CD14-positive monocyte (primary cell): ENCODE measurements at places on chromosomes 6 and 20. TPM values are rescaled to one million over a fixed set of nuclear protein-coding genes. Genes with fewer than 3 reads are reported as not detected.

DNA sequence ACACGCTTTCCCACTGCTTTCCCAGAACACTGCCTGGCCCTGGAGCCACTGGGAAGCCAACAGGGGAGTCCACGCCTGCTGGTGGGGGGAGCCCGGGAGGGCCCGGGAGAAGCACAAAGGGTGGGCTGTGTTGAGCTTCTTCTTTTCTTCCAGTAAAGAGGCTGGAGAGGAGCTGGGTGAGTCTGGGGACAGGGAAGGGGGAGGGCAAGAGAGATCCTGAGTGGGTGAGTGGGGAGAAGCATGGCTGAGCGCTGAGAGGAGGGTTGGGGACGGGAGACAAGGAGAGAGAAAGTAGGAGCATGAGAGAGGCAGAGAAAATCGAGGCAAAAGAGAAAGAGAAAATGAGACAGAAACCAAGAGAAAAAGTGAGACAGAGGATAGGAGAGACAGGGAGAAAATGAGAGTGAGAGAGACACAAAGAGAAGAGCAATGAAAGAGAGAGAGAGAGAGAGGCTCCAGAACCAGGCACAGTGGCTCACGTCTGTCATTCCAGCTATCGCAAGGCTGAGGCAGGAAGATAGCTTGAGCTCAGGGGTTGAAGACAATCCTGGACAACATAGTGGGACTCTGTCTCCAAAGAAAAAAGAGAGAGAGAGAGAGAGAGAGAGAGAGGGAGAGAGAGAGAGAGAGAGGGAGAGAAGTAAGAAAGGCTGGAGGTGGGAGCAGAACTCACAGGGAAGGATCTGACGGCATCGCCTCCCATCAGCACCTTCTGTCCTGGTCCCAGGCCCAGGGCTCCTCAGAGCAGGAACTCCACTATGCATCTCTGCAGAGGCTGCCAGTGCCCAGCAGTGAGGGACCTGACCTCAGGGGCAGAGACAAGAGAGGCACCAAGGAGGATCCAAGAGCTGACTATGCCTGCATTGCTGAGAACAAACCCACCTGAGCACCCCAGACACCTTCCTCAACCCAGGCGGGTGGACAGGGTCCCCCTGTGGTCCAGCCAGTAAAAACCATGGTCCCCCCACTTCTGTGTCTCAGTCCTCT, 2.0 kb downstream of the LST1 start:
- DNase-seq, result no peak

DNA sequence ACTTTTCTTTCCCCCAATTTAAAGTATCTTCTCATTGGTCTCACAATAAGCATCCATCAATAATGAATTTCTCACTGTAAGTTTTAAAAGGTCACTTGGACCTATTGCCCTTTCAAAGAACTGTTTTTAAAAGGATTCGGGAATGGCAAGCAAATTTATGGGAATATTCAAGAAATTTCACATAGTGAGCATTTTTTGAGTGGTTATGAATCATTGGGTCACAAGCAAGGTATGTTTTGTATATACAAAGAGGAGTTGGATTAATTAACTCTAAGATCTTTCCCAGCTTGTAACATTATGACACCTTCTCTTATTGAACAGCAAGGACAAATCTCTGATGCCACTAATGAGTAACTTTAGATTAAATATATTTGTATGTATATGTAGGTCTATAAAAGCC, 165.0 kb downstream of the MOXD1 start:
- no peak for DNase-seq

DNA sequence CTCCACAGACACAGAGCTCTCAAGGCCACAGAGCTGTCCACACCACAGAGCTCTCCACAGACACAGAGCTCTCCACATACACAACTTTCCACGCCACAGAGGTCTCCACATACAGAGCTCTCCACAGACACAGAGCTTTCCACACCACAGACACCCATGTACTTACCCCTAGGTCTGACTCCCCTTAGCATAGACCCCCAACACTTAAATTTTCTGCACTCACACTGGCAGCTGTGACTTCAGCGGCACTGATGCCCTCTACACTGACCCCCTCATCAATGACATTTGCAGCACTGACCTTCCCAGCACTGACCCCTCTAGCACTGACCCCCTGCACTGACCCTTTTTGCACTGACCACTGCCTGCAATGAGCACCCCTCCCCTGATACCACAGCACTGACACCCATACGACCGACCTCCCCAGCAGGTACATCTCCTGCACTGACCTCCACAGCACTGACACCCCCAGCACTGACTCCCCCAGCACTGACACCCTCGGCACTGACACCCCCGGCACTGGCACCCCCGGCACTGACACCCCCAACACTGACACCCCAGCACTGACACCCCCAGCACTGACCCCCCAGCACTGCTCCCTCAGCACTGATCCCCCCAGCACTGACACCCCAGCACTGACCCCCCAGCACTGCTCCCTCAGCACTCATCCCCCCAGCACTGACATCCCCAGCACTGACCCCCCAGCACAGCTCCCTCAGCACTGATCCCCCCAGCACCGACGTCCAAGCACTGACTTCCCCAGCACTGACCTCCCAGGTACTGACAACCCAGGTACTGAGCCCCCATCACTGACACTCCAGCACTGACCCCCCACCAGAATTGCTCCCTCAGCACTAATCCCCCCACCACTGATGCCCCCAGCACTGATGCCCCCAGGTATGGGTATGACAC, 56.5 kb downstream of the ERMARD start:
- no peak for DNase-seq

DNA sequence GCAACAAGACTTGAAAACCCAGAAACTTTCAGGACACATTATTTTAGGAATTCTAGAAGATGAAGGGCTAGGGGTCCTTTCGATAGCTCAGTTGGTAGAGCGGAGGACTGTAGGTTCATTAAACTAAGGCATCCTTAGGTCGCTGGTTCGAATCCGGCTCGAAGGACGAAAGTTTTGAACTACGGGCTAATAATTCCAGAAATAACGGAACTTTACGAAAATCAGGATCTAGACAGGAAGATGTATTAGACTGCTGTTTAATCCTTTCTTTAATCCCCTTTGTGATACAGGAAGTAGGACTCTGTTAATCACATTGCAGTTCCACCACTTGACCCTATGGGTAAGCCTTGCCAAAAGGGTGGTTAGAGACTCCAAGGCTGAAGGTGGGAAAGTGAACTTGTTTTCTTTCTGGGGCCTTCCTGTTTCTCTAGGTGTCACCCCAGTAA, 21.2 kb upstream of the ABT1 start:
- no peak for DNase-seq

DNA sequence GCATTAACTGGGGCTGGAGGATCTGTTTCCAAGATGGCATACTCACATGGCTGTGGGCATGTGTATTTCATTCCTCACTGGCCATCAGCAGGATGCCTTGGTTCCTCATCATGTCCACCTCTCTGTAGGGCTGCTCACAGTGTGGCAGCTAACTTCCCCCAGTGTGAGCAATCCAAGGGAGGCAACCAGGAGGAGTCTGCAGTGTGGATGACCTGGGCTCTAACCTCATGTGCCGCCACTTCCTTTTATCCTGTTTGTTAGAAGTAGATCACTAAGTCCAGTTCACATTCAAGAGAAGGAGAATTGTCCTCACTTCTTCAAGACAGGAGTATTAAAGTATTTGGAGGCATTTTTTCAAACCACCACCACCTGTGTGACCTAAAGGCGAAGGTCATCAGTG, 54.4 kb downstream of the MTHFD1L start:
- DNase-seq, result no peak

The CNKSR3 gene
- not detected in 2 replicates for polyA plus RNA-seq

GRCh38 chr6:34225551-34225950, 11.1 kb upstream of the HMGA1 start:
- no peak for DNase-seq

- no peak for DNase-seq
These were observed 189.1 kb downstream of the ZDHHC14 start for GRCh38 chr6:157570104-157570503.

The TRIM15 gene
- not detected for polyA plus RNA-seq

The CDS2 gene
- 54.4 TPM for polyA plus RNA-seq

The MOG gene
- polyA plus RNA-seq, result not detected

GRCh38 chr6:157592541-157592940, 211.6 kb downstream of the ZDHHC14 start:
- DNase-seq, result no peak

The HAO1 gene
- not detected in 2 replicates for polyA plus RNA-seq

DNA sequence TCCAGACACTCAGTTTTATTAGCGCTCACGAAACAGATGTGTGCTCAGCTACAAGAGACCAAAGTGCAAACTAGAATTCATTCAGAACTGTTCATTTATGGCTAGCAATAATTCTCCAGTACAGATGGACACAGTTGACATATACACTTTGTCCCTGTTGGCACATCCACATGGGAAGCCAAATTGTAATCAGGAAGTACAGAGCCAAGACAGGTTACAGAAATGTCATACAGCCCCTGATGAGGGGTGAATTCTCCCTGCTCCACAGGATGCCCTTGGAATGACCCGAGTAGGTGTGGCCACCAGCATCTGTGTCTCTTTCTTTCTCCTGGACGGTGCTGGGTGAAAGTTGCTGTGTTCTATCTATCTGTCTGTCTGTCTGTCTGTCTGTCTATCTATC, 7.6 kb downstream of the DHX35 start:
- DNase-seq, result no peak

The FAM83C gene
- not detected for polyA plus RNA-seq

GRCh38 chr6:40854592-40854991, 184.4 kb downstream of the UNC5CL start:
- no peak for DNase-seq

GRCh38 chr20:18001131-18001921, 32.5 kb downstream of the MGME1 start:
- DNase-seq, result no peak

GRCh38 chr6:88588938-88589337, 374.5 kb downstream of the RNGTT start:
- DNase-seq, result no peak

GRCh38 chr6:7976485-7977056, 66.0 kb upstream of the TXNDC5 start:
- no peak for DNase-seq

- no peak for DNase-seq
These were observed 36.4 kb downstream of the EIF2S2 start for GRCh38 chr20:34075647-34076046.

The ZSCAN16 gene
- 5.9 TPM for polyA plus RNA-seq

DNA sequence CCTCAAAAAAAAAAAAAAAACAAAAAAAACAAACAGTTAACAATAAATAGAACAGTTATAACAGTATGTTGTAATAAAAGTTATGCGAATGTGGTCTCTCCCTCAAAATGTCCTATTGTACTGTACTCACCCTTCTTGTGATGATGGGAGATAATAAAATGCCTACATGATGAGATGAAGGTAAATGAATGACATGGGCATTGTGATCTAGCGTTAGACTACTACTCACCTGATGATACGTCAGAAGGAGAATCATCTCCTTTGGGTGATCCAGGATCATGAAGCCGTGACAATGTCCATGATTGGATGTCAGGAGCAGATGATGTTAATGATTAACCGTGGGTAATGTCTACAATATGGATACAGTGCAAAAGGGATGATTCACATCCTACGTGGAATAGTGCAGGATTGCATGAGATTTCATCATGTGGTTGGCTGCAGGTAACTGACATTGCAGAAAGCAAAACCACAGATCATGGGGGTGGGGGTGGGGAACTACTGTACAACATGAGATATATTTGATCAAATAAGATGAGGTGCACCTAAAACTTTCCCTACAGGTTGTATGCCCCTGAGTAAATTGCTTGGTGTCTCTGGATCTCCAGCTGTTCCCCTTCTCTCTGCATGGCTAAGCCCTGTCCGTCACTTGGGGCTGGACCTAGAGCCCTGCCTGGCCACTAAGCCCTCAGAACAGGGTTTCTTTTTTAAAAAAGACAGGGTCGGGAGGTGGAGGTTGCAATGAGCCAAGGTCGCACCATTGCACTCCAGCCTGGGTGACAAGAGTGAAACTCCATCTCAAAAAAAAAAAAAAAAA, 6.2 kb upstream of the RBCK1 start:
- no peak for DNase-seq

DNA sequence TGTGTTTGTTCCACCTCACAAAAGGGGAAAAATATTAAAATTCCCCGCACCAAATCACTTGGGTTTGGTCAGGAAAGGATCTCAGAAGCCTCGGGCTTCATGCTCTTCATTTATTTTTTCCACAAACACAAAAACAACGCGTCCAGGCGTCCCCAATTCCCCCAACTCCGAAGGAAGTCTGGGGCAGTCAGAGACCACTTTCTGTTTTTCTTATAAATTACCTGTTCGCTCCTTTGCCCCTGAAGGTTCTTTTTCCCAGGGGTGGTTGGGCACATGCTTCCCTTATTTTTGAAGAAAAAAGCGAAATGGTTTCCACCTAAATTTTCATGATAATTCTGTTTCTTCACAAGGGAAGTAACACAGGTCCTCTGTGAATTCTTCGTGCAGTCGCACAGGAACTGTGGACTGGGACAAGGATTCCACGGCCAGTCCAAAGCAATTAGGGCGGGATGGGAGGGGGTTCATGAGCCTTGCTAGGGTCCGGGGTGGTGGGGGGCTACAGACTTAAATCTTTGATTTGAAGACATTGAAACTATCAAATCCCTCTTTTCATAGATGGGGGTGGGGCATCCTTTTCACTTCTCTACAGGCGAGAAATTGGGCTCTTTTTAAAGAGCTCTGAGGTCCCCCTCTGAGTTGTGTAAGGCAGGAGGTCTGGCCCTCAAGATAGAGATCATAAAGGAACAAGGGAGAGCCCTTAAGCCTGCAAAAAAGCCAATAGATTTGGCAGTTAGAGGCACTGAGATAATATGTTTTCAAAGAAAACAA, 30.5 kb upstream of the HFE start:
- peak; percentile 7 for DNase-seq

GRCh38 chr6:103198386-103198785, 1661.3 kb downstream of the HACE1 start:
- no peak for DNase-seq

The GPX5 gene
- not detected for polyA plus RNA-seq

GRCh38 chr6:132763269-132763668, 5.6 kb upstream of the VNN2 start:
- peak; percentile 47 for DNase-seq

GRCh38 chr6:41801380-41801779, 13.9 kb downstream of the TOMM6 start:
- no peak for DNase-seq

The CAGE1 gene
- not detected for polyA plus RNA-seq

GRCh38 chr20:63402181-63402859, 41.2 kb upstream of the CHRNA4 start:
- DNase-seq, result no peak

GRCh38 chr6:170260686-170261085, 30.2 kb downstream of the DLL1 start:
- no peak for DNase-seq

GRCh38 chr20:2296524-2297356, 939 bp downstream of the TGM3 start:
- no peak for DNase-seq
